ENCODE measurements at places on chromosomes 12 and 14.

GRCh38 chr14:100076133-100076532 is 10.9 kb downstream of the EVL start:
- peak; percentile 62 for DNase-seq

DNA sequence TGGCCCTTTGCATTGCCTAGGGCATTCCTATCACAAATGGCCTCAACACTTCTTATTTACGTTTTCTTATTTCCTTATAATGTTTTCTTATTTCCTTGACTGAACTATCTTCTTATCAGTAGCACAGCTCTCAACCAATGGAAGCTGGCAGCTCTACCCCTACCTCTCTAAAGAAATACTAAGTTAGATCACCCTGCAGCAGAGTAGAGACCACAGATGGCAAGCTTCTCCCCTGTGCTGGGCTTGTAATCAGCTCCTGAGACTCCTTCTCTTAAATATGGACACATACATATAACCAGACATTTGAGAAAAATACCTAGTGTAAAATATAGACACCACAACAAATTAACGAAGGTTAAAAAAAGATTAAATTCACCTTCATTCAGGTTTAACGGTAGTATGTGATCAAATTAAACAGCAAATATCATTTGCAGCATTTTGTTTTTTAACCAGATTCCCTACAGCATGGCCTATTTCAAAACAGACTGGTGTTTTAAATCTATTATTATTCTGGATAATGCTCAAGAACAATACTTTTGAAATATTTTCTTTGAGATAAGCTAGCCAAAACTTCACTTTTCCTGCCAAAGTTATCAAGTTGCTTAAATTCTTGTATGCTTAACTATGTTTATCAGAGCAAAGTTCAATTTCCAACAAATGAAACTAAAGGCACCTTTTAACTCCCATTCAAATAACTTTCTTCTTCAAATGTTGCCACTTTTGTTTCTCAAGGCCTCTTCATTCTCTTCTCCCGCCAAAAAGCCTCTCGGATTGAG is 54.3 kb downstream of the SLC41A2 start:
- no peak for DNase-seq

- DNase-seq, result no peak
These were observed 283.0 kb downstream of the ACSS3 start for GRCh38 chr12:81360916-81361315.

- no peak for DNase-seq
These were observed 63.5 kb downstream of the SYT10 start for GRCh38 chr12:33376153-33376552.

GRCh38 chr12:47939009-47939601 is 24.3 kb upstream of the TMEM106C start:
- no peak for DNase-seq

Measured in EH (cell line).